ENCODE measurements at places on chromosomes 11 and 22. TPM values are rescaled to one million over a fixed set of nuclear protein-coding genes. Genes with fewer than 3 reads are reported as not detected.

DNA sequence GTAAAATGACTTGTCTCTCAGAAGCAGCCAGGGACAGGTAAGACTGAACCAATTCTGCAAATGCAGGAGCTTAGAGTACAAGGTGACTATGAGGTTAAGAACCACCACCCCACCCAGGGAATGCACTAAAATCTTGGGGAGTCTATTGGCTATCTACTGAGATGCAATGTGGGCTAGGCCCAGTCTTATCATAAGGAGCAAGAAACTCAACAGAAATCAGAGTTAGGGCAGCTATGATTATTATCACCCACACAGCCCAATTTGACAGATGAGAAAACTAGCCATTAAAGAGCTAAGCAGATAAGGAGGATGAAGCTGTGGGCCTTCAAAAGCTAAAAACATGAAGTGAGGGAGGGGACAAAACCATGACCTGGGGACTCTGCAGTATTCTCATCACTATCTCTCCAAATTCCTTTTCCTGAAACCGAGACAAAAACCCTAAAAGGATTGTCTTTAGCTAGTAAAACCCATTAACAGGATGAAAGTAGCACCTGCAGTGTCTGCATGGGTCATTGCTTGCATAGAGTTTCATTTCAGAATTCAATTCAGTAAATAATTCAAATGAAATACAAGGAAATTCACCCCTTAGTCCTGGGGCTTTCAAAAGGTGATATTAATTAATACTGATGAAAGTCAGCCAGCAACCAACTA is 68.8 kb upstream of the USP47 start:
- no peak overlapping the region for H3K27ac ChIP-seq
- DNase-seq: no peak
- no peaks in the 10 kb centered on the region for H3K4me1 ChIP-seq
- no peak overlapping the region for H3K4me3 ChIP-seq

GRCh38 chr11:2428322-2428795 is 16.0 kb downstream of the TRPM5 start:
- DNase-seq: peak; percentile 67
- no peaks in the 10 kb centered on the region for H3K4me1 ChIP-seq
- H3K4me3 ChIP-seq: no peak overlapping the region
- no peak overlapping the region for H3K27ac ChIP-seq

DNA sequence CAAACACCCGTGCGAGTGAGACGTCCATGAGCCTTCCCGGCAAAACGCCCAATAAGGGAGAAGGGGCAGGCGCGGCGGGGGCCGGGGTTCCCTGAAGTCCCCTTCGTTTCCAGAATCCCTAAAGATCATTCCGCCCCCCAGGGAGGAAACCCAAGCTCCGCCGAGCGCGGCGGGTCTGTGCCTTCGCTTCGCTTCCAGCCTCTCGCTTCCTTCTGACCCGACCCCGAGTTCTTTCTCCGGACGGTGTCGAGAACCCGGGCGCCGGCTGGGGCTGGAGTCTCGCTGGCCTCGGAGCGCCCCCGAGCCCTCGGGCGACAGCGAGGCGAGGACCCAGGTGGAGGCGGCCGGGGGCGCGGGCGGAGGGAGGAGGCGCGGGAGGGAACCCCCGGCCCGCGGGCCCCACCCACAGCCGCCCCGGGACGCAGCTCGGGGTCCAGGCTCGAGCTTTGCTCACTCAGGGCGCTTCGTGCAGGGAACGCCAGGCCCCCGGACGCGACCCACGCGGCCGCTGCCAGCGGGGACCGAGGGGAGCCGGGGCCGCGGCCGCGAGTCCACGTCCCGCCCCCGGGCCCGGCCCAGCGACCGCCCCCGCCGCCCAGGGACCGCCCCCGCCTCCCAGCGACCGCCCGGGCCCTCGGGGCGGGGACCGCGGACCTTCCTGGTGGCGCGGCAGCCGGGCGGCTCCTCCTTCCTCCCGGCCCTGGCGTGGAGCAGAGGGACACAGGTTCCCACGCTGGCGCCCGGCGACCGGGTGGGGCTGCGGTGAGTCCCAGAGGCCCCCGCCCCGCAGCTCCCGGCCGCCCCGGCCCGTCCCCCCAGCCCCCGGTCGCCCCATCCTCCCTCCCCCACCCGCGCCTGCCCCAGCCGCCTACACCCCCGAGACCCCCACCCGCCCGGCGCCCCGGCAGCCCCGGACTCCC is at the start of gene PGGHG:
Gene PGGHG, plus strand, starts transcription at position 649 of the 920 bp plus-strand sequence. CDS start 691 bp downstream, outside the sequence.
- no peaks in the 10 kb centered on the region for H3K27me3 ChIP-seq
- no peaks in the 10 kb centered on the region for H3K36me3 ChIP-seq
- peaks cover 8% of the 10 kb centered on the region for H3K4me1 ChIP-seq
- H3K27ac ChIP-seq: peak within 1 kb of the TSS; percentile 20
- peak within 1 kb of the TSS; percentile 65 for H3K4me3 ChIP-seq

GRCh38 chr11:117143390-117143789 is 697 bp upstream of the PAFAH1B2 start:
- peak overlapping the region; percentile 93 for H3K4me3 ChIP-seq
- DNase-seq: no peak
- peaks cover 12% of the 10 kb centered on the region for H3K36me3 ChIP-seq

GRCh38 chr11:83568516-83568915 is 282.3 kb upstream of the CCDC90B start:
- H3K27me3 ChIP-seq: no peaks in the 10 kb centered on the region
- H3K4me1 ChIP-seq: no peaks in the 10 kb centered on the region
- no peaks in the 10 kb centered on the region for H3K36me3 ChIP-seq
- DNase-seq: no peak
- no peak overlapping the region for H3K27ac ChIP-seq

DNA sequence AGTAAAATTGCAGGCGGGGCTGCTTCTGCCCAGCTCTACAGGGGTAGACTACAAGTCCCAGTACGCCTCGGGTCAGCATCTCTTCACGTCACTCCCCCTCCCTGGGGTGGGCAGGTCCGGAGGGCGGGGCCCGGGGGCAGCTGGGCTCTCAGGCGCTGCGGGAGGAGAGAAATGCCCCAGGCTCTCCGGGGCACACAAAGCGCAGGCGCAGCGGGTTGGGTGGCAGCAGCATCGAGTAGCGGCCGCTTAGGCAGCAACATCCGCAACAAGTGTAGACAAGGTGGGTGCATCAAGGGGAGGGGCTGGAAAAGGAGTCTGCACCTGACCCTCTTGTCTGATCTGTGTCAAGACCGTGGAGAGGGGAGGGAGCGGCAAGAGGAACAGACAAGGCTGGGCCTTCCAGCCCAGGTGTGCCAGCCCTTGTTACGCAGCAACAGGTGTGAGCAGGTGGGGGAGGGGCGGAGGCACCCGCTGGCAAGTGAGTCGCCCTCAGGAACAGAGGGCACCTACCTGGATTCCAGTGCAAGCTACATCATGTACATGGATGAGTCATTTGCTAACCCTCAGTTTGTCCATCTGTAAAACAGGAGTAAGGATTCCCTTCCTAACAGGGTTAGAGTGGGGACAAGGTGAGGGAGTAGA is 1.2 kb downstream of the PLEKHB1 start:
- no peak overlapping the region for H3K27ac ChIP-seq
- peaks cover 3% of the 10 kb centered on the region for H3K27me3 ChIP-seq
- H3K36me3 ChIP-seq: no peaks in the 10 kb centered on the region
- H3K4me1 ChIP-seq: no peaks in the 10 kb centered on the region

GRCh38 chr11:6567371-6567745 is 36.1 kb downstream of the RRP8 start:
- no peak overlapping the region for H3K27ac ChIP-seq
- H3K27me3 ChIP-seq: no peaks in the 10 kb centered on the region
- H3K36me3 ChIP-seq: no peaks in the 10 kb centered on the region
- H3K4me3 ChIP-seq: no peak overlapping the region

GRCh38 chr22:28147401-28147800 is 228.3 kb upstream of the PITPNB start:
- peaks cover 8% of the 10 kb centered on the region for H3K4me1 ChIP-seq
- no peak overlapping the region for H3K27ac ChIP-seq
- H3K27me3 ChIP-seq: no peaks in the 10 kb centered on the region
- no peaks in the 10 kb centered on the region for H3K36me3 ChIP-seq

- no peaks in the 10 kb centered on the region for H3K36me3 ChIP-seq
- DNase-seq: peak; percentile 69
- H3K27me3 ChIP-seq: no peaks in the 10 kb centered on the region
- peak overlapping the region; percentile 22 for H3K27ac ChIP-seq
- H3K4me1 ChIP-seq: peaks cover 4% of the 10 kb centered on the region
Observed at GRCh38 chr11:68855205-68855981, 13.7 kb upstream of the CPT1A start.

- H3K36me3 ChIP-seq: no peaks in the 10 kb centered on the region
- H3K4me1 ChIP-seq: no peaks in the 10 kb centered on the region
- no peak for DNase-seq
- no peak overlapping the region for H3K27ac ChIP-seq
- H3K27me3 ChIP-seq: no peaks in the 10 kb centered on the region
- H3K4me3 ChIP-seq: no peak overlapping the region
Observed at GRCh38 chr11:105589346-105589745, 20.5 kb upstream of the GRIA4 start.

GRCh38 chr11:19919050-19919561 is 206.5 kb downstream of the NAV2 start:
- no peaks in the 10 kb centered on the region for H3K36me3 ChIP-seq
- H3K4me3 ChIP-seq: no peak overlapping the region
- H3K27me3 ChIP-seq: no peaks in the 10 kb centered on the region
- no peaks in the 10 kb centered on the region for H3K4me1 ChIP-seq
- no peak overlapping the region for H3K27ac ChIP-seq

GRCh38 chr11:113256431-113257202 is 57.8 kb upstream of the TTC12 start:
- no peaks in the 10 kb centered on the region for H3K27me3 ChIP-seq
- DNase-seq: no peak
- no peak overlapping the region for H3K27ac ChIP-seq

GRCh38 chr22:34015642-34016041 is 95.4 kb upstream of the LARGE1 start:
- H3K36me3 ChIP-seq: no peaks in the 10 kb centered on the region
- H3K27me3 ChIP-seq: no peaks in the 10 kb centered on the region
- no peaks in the 10 kb centered on the region for H3K4me1 ChIP-seq
- H3K27ac ChIP-seq: no peak overlapping the region

DNA sequence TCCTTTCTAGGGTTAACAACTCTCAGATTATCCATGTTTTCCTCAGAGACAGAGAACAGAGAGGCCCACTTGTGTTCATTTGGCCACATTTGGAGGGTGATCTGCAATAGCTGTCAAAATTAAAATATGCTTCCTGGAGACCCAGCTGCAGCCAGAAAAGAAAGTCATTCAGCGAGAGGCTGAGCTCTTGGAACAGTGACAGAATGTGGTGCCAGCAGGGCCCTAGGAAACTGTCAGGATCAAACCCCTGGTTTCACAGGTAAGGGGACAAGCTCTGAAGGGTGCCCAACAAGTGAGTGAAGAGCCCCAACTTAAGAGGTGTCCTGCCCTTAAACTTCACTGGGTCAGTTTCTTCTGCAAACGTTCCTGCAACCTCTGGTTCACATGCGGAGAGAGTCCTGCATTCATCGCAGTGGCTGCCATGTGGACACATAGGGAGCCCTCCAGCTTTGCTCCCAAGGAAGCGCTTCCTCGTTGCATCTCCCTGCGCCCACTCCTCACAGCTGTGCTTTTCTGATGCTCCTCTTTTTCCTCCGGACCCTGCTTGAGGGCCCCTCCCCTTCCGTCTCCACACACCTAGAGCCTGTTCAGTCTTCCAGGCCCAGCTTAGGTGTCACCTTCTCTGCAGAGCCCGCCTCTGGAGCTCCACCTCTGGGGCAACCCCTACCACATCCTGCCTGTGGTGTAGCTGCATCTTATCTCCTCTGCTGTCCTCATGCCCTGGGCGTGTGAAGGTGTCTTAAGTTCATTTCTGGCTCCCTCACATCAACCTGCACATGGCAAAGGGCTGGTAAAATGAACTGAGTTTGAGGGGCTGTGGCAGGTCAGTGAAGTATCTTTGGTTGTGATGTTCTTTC is 3.9 kb downstream of the UCP3 start:
- H3K36me3 ChIP-seq: peaks cover 6% of the 10 kb centered on the region
- no peaks in the 10 kb centered on the region for H3K27me3 ChIP-seq
- no peaks in the 10 kb centered on the region for H3K4me1 ChIP-seq
- DNase-seq: no peak
- H3K27ac ChIP-seq: no peak overlapping the region

DNA sequence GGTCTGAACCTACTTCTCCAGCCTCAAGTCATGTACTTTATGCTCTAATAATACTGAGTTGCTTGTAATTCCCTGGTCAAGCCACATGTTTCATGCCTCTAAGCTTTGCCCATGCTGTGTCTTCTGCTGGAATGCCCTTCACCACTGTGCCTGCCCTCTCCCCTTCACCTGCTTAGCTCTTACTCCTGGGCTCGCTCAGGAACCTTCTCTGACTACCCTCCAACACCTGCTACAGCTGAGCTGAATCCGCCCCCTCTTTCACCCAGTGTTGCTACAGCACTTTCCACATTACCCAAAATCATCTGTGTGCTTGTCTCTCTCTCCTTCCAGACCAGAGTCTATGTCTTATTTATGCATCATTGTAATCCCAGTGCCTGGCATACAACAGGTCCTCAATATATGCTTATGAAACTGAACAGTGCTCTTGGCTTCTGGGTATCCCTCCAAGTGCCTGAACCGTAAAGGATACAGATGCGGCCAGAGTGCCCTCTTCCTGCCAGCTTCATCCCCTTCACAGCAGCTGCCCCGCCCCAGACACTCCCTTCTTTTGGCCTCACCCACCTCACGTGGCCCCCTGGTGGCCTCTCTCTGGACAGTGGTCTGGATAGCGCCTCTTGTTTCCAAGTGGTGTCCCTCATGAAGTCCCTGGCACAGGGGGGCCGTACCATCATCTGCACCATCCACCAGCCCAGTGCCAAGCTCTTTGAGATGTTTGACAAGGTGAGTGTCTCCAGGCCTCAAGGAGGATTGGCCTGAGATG is 7.1 kb downstream of the ABCG4 start:
- DNase-seq: no peak
- no peaks in the 10 kb centered on the region for H3K4me1 ChIP-seq
- no peaks in the 10 kb centered on the region for H3K27me3 ChIP-seq
- no peak overlapping the region for H3K27ac ChIP-seq

DNA sequence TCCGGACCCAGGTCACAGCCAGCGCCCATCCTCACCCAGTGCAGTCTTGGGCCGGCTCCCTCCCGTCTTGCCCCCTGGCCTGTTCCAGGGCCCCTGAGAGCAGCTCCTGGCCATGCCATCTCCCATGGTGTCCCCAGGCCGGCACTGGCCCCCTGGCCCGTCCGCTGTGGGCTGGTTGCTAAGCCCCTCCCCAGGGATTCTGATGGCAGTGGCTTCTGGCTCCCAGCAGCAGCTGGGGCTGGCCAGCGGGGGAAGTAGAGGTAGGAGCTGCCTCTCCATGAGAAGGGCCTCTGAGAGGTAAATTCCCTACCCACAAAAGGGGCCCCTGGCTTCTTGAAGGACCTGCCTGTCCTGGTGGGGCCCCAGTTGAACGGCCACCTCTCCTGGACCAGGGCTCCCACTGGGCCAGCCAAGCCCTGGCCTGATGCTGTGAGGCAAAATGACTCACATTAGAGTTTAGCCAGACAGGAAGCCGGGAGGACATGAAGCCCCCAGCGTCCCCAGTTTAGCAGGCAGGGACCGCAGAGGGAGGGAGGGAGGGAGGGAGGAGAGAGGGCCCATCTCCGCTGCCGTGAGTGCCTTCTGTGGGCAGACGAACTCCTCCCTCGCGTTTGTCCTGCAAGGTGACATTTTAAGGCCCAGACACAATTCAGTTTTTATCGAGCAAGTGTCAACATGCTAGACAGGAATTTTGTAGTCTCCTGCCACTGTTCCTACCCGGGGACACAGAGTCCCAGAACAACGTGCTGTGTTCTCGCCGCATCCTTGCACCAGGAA is 32.9 kb upstream of the GAL start:
- no peak overlapping the region for H3K27ac ChIP-seq
- no peaks in the 10 kb centered on the region for H3K4me1 ChIP-seq

- H3K27ac ChIP-seq: no peak overlapping the region
- H3K27me3 ChIP-seq: no peaks in the 10 kb centered on the region
- H3K4me1 ChIP-seq: no peaks in the 10 kb centered on the region
- DNase-seq: no peak
Observed at GRCh38 chr11:130731401-130731800, 184.9 kb downstream of the SNX19 start.

LRRC74B gene
- not detected for total RNA-seq

LRP5 gene
- 71.3 TPM for total RNA-seq

DCHS1 gene
- 17.0 TPM for total RNA-seq

ACR gene
- total RNA-seq: 1.6 TPM

YPEL4 gene
- 0.82 TPM for total RNA-seq
